ENCODE measurements at places on chromosomes 7 and 10.

DNA sequence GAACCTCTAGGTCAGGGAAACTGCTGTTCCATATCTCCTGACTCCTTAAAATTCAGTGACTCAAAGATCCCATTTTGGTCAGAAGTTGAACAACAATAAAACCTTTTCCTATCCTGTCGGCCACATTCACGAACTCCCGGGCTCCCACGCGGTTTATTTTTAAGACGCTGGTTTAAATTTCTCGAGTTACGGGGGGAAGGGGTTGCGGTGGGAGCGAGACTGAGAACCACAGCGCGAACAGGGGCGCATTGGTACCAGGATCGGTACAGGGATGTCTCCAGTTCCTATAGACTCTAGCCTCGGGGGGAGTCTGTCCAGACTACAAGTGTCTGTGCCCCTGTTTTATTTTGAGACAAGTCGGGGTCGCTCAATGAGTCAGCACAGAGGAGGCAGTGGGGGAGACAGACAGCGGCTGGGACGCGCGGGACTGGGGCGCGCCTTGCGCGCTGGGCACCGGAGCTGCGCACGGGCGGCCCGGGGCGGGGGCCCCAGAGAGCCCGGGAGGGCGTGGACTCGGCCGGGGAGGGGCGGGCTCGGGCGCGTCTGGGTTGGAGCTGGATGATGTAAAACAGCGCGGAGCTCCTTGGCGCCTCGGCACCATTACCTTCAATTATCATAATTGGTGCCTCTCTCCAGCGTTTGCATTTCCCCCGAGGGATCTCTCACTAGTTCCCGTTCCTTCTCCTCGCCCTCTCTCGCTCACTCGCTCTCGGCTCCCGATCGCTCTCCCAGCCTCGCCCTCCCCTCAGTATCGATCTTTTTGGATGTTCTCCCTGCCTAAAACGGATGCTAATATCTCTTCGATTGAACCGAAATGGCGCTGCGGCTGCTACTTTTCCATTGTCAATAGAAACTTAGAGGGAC lies 8.7 kb upstream of the BAMBI start:
- peak; percentile 65 for DNase-seq

GRCh38 chr7:157297185-157297584 lies 39.6 kb upstream of the DNAJB6 start:
- DNase-seq: no peak

- DNase-seq: no peak
Measured at GRCh38 chr7:19009936-19010280, 107.5 kb downstream of the TWIST1 start.

DNA sequence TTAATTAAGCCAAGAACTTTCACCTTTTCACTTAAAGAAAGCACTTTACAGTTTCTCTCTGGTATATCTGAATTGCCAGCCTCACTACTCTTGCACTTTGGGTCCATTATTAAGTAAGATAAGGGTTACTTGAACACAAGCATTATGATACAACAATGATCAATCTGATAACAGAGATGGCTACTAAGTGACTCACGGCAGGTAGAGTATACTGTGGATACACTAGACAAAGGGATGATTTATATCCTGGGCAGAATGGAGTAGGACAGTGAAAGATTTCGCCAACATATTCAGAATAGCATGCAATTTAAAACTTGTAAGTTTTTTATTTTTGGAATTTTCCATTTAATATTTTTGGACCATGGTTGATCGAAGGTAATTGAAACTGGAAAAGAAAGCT lies 34.3 kb upstream of the ITGB8 start:
- DNase-seq: no peak

- DNase-seq: no peak
Measured at GRCh38 chr7:55073051-55073511, 54.3 kb downstream of the EGFR start.
